Stimulated activated CD4-positive, alpha-beta T cell treated with anti-CD3 and anti-CD28 coated beads, Interleukin-15, amount 100 ng/mL, for 24 hours (primary cell): ENCODE measurements at places on chromosomes 7 and 10.

DNA sequence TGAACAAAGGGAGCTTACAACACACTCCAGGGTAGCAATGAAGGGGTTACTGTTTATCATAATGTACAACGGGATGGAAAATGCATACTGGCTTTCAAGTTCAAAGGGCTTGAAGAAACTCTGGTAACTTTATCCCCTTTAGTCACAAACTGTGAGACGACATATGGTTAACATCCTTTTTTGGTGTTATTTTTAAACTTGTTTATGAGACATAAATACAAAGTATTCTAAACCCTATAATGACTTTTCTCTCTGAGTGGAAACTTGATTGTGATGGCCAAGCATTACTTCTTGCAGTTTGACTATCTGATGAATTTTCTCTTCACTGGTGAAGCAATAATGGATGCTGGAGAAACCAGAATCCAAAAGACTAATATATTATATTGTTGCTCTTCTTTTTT lies 62.0 kb upstream of the SEMA3A start:
- no peak for DNase-seq

DNA sequence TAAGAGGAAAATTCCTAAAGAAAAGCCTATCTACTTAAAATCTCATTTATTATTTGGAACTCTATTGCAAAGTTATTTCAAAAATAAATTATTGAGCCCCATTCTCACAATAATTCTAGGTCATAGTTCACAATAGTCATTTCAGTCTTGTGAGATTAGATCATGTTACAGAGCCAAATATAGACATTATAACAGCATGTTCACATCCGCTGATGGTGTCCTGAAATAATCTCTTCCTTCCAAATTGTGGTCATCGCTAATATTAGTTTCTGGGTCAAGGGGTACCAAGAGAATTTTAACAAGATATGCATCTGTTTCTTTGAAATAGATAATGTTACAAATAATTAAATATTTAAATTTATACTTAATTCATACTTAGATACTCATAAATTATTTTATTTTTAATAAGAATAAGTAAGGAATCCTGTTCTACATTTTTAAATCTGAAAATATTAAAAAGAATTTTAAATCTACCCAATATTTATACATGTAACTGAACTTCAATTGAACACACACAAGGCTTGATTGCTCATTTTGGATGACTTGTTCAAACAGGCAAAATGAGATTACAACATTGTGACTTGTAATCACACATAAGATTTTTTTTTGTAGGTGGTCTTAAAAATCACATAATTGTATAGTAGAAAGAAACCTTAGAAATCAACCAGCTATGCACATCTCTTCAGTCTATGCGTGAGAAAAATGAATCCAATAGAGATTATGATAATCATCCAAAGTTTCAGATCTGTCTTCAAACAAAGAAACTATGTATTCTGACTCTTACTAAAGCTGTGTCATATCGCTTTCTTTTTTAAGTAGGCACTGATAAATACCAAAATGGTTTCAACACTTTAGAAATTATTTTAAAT lies 13.1 kb downstream of the GNAT3 start:
- no peak for DNase-seq

- no peak for DNase-seq
Observed at GRCh38 chr10:103691723-103692435, 163.5 kb downstream of the SH3PXD2A start.

DNA sequence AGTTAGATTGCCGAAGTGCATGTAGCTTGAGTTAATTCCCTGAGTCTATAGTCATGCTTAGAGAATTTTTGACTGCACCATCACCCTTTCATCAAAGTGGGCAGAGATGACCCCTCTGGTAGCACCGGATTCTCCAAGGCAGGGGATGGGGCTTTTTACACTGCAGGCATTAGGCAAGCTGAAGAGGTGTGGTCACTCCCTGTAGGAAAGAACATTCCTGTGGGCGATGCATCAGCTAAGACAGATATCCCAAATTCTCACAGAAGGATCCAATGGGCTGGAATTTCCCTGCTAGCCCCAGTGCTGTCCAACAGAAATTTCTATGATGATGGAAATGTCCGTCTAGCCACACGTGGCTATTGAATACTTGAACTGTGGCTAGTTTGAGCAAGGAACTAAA lies 118.2 kb downstream of the ADAM12 start:
- DNase-seq = no peak
